ENCODE measurements at places on chromosomes 13 and 19.

GRCh38 chr19:40302224-40303011 is 17.3 kb upstream of the AKT2 start:
- DNase-seq, result no peak

DNA sequence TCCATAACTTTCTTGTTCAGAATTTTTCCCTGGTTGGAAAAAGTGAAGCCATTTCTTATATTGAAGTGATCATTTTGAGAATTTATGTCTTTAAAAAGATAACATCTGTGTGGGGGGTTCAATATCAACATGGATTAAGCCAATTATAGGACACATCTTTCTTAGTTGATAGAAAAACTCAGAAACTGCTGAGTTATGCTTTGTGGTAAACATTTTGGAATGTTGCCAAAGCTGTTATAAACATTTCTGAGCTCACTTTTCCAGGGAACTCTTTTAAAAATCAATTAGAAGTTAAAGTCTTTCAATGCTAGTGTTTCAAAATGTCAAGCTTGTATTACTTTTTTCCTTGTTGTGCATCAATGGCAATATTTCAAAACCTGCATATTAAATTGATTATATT is 248.8 kb downstream of the DACH1 start:
- DNase-seq, result no peak

DNA sequence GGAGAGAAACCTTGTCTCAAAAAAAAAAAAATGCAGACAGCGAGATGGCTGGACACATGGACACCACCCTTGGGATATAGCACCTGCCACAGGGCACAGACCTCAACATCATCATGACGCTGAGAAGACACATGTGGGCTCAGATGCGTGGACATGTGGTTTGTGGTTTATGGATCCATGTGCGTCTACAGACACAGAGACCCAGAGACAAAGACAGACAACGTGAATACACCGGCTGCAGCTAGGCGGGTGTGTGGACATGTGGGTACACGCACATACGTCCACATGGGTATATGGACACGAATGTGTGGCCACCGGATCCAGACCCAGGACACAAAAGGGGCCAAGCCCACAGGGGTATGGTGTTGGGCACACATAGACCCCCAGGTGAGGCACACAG is 1.3 kb downstream of the TNFSF14 start:
- DNase-seq, result no peak

- no peak for DNase-seq
These were observed 36.2 kb upstream of the GARRE1 start for GRCh38 chr19:34217952-34218817.

- DNase-seq, result no peak
These were observed 24.0 kb downstream of the SKA3 start for GRCh38 chr13:21152251-21152899.

DNA sequence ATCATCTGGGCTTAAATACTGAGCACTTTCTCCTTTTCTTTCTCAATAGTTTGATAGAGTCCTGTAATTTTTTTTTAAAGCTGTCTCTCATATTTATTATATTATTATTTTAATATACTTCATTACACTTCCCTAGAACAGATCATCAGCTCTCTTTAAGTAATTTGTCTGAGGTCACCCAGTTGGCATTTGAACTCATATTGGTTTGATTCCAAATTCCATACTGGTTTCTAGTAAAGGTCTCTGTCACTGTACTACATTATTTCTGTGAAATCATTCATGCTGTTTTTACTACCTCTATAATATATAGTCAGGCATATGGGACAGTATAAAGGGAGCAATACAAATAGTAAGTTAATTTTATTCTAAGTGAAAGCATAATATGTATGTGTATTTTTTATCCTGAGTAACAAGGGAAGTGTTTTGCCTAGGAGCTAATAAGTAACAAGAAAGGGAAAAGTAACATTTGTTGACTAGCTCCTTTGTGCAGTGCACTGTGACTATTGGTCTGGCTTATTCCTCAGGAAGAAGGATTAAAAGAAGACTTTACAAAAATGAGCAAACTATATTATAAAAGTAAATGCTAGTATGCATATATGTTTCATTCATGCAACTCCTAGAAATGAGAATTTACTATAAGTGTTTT is 14.3 kb downstream of the LPAR6 start:
- no peak for DNase-seq

- no peak for DNase-seq
These were observed 282.0 kb downstream of the DNAJC15 start for GRCh38 chr13:43305416-43305815.

- no peak for DNase-seq
These were observed 16.6 kb downstream of the HNRNPM start for GRCh38 chr19:8461376-8461775.

DNA sequence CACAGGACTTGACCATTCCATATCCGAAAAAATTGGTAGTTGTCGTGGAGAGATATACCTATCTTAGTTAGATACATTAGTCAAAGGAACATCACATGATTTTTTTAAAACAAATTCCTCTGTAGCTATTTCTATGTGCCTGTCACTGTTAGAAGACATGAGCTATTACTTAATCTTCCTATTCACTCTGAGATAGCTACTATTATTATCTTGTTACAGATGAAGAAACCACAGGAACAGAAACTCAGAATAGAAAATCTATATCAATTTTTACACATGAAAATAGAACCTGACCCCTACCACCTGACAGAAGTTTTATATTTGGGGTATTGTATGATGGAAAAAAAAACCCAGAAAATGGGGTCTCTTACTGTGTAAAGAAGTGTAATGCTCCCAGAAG is 68.9 kb upstream of the TDRD3 start:
- DNase-seq, result no peak

DNA sequence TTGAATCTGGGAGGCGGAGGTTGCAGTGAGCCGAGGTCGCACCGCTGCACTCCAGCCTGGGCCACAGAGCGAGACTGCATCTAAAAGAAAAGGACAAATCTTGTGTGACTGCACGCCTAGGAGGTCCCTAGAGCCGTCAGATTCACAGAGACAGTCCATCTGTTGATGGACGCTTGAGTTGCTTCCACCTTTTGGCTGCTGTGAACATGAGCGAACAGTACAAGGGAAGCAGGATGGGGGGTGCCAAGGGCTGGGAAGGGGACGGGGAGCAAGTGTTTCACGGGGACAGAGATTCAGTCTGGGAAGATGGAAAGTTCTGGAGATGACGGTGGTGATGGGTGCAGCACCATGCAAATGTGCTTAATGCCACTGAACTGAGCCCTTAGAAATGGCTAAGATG is 78.7 kb downstream of the GNG7 start:
- DNase-seq, result no peak

GRCh38 chr19:18562086-18562485 is 4.4 kb downstream of the KXD1 start:
- DNase-seq, result no peak

DNA sequence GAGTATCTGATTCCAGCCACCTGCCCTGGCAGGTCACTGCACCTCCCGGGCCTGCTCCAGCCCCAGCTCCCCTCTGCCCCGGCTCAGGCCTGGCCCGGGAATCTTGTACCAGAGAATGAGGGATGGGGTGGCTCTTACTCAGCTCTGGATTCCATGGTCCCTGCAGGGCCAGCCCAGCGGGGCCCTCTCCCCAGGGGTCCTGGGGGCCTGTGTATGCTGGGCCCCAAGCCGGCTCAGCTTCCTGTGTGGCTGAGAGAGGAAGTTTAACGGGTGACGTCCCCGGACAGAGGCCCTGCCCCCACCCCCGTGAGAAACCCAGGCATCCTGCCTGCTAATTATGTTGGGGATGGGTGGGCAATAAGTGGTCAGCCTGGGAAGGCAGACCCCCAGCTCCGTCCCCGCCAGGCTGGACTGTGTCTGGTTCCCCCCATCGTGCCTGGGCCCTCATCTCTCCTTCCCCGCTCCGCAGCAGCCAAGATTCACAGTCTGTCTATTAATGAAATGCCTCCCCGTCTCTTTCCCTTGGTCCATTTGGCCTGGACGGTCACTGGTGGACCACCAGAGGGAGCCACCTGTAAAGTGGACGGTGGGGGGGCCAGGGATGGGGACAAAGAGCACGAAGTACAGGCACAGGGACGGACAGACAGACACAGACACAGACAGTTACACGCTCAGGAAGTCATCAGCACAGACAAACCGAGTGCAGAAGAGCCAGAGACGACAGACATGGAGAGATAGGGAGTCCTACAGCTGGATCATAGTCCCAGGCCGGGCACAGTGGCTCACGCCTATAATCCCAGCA is at the start of gene DENND1C:
Gene DENND1C (minus strand): TSS at position 247 of the 802 bp plus-strand sequence. CDS start 92 bp downstream, at position 155.
- peak; percentile 67 for DNase-seq

Data from stimulated activated CD4-positive, alpha-beta T cell treated with anti-CD3 and anti-CD28 coated beads, Interleukin-12 subunit alpha, Interleukin-12 subunit beta, amount 100 ng/mL, for 4 hours (primary cell).